ENCODE measurements at places on chromosomes 3 and 15.
A peak's percentile ranks its signal among the peaks of the same experiment; 100 is the strongest.

- DNase-seq, result no peak
Measured at GRCh38 chr3:160698599-160699195, 21.7 kb downstream of the ARL14 start.

DNA sequence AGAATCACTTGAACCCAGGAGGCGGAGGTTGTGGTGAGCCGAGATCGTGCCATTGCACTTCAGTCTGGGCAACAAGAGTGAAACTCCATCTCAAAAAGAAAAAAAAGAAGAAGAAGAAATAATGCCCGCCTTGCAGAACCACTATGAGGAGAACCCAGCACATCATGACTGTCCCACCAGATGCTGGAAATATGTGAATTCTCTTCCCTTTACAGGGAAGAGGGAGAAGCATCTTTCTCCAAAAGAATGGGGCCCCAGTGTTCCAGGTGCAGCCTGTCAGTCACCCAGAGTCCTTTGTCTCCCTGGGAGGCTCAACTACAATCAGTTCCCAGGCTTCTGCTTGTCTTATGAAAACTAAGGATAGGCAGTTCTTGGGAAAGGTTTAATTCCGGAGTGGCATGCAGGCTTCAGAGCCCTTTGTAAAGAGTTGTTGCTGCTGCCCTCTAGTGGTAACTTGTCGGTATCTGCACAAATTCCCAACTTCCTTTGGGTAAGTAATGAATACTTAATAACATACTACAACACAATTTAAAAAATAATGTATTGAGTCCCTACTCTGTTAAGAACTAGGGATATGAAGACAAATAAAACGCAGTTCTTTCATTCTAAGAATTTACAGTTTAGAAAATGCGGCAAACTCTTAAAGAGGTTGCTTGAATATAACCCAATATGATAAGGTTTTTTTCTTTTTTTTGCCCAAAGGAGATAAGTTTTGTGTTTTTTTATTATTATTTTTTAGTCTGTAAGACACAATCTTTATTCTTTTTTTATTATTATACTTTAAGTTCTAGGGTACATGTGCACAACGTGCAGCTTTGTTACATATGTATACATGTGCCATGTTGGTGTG, 18.6 kb upstream of the TICRR start:
- peak; percentile 35 for DNase-seq

DNA sequence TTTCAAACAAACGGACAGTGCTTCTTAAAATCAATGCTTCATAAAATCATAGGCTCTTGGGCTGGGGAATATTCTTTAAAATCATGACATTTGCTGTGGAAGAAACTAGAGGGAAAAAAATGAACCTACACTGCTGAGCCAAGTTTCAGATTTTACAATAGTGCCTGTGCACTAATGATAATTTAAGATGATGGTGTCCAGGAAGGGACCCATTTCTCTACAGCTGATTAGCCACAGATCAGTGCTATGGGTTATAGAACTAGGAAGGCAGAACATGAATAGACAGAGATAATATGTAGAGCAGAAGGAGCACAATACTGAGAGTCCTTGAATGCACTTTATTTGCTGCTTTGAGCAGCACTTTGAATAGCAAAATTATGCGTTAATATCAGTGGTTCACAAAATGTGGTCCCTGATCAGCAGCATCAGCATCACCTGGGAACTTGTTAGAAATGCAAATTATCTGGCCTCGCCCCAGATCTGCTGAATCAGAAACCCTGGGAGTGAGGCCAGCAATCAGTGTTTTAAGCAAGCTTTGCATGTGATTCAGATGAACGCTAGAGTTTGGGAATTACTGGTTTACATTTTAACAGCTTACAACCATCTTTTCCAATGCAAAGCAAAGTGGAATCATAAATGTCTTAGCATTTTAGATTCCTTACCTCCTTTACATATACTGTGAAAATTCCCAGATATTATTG, 135.8 kb upstream of the ANKRD28 start:
- no peak for DNase-seq

- no peak for DNase-seq
Measured at GRCh38 chr15:39478996-39479395, 101.9 kb upstream of the THBS1 start.

DNA sequence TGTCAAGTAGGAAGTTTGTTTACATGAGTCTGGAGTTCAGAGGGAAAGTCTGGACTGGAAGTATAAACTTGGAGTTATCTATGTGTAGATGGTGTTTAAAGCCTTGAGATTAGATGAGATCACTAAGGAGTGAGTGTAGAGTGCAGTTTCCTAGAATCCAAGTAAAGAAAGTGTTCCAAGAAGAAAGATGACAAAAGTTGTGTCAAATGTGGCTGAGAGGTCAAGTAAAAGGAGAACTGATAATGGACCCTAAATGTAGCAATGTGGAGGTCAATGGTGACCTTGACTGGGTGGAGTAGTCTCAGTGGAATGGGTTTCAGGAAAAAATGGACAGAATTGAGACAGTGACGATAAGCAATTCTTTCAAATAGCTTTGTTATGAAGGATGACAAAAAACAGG, 39.9 kb upstream of the ULK4 start:
- DNase-seq, result no peak

- DNase-seq, result no peak
Measured at GRCh38 chr15:100101426-100102089, 240.2 kb downstream of the ADAMTS17 start.

GRCh38 chr3:55161231-55161630, 233.4 kb upstream of the LRTM1 start:
- DNase-seq, result no peak

GRCh38 chr3:194326192-194326967, 24.7 kb downstream of the CPN2 start:
- DNase-seq, result no peak

DNA sequence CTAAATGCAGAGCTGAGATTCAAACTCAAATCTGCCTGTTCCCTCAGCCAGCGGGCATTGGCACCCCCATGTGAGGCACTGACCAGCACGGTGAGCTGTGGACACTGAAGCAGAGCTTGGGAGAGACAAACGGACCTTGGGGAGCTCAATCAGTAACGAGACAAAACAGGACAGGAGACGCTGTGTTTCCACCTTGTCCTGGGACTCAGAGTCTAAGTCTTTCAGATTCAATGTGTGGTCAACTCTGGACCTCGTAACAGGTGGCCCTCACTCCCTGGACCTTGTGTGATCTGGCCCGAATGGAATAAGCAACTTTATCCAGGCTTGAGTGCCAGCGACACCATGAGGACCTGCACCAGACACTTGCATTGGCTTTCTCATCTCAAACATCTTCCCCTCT, 232.5 kb downstream of the UACA start:
- DNase-seq, result no peak

DNA sequence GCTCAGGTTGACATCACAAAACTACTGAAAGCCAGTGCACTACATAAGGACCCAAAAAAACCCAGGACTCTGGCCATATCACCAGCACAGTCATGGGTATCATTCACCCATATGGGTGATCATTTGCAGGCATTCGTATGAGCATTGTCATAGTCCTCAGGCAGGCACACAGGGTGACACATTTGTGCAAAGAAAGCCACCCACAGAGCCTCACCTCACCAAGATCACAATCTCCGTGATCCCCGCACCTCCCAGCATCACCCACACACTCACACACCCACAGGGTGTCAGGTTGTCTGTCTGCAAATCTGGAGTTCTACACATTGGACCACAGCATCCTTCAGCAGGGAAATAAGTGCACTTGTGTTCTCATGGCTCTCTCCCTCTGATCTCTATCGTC, 166.0 kb upstream of the LPP start:
- no peak for DNase-seq

GRCh38 chr3:124783696-124784095, 53.4 kb downstream of the UMPS start:
- DNase-seq, result no peak

Data from RCC 7860 (cell line).